Globus pallidus (tissue), 1 donor: ENCODE measurements at places on chromosomes 11 and 22.
A peak's percentile ranks its signal among the peaks of the same experiment; 100 is the strongest.

DNA sequence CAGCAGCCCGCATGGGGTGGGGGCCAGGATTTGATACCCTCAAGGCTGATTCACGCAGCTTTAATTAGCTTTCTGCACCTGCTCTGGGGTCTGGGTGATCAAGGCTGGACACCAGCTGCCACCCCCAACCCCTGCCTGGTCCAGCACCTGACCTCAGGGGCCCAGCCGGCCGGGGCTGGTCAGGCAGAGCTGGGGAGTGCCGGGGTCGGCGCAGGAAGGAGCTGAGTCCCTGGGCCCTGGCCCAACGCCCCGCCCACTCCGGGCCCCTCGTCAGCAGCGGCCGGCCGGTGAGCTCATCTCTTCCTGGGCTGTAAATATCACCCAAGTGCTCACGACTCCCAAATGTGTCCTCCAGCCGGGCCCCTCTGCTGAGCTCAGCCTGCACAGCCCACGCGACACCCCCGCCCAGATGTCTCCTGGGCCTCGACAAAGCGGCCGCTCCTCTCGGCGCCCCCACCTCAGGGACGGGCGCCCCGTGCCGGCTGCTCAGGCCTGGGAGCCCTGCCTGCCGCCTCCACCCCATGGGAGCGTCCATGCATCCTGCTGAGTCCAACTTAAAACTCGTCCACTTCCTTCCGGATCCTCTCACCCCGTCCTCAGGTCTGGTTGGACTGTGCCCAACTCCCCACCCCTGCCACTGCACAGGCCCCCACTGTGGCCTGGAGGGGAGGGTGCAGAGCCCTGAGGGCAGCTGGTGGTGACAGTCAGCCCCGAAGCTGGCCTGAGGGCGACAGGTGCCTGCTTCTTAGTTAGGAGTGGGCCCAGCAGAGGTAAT lies 29.0 kb downstream of the RTN4R start:
- DNase-seq: no peak

GRCh38 chr22:50531546-50531961 lies 1.7 kb upstream of the TYMP start:
- no peak for DNase-seq

GRCh38 chr11:118928870-118929500 lies 3.3 kb upstream of the BCL9L start:
- DNase-seq: peak; percentile 65

DNA sequence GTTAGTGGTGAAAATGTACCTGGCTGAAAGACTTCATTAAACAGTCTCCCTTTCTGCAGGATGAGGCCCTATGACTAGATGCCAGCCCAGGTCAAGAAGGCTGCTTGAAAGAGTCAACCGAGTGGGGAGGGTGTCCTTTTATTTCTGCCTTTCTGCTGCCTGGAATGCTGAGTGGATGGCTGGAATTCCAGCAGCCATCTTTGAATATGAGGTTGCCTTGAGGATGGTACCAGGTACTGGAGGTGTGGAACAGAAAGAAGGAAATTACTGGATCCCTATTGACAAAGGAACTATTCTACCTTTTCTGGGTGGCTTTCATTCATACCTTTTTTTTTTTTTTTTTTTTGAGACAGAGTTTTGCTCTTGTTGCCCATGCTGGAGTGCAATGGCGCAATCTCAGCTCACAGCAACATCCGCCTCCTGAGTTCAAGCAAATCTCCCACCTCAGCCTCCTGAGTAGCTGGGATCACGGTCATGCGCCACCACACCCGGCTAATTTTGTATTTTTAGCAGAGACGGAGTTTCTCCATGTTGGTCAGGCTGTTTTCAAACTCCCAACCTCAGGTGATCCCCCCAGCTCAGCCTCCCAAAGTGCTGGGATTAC lies 107.3 kb downstream of the RPS6KA4 start:
- DNase-seq: no peak

DNA sequence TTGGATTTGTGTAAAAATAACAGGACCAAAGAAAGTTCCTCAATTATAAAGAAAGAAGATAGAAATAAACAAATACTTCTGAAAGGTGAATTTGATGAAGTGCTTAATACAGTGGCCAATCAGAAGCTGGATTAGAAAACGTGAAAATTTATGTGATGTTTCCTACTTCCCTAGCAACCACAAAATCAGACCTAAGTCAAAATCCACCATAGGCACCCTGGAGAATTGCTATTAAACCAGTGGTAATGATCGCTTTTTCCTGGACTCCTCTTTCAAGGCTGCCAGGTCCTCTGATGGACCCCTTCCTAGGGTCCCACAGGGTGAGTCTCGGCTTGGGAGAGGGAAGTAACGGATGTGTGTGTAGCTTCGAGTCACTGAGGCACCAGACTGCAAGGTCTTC lies 9.6 kb downstream of the WT1 start:
- no peak for DNase-seq

DNA sequence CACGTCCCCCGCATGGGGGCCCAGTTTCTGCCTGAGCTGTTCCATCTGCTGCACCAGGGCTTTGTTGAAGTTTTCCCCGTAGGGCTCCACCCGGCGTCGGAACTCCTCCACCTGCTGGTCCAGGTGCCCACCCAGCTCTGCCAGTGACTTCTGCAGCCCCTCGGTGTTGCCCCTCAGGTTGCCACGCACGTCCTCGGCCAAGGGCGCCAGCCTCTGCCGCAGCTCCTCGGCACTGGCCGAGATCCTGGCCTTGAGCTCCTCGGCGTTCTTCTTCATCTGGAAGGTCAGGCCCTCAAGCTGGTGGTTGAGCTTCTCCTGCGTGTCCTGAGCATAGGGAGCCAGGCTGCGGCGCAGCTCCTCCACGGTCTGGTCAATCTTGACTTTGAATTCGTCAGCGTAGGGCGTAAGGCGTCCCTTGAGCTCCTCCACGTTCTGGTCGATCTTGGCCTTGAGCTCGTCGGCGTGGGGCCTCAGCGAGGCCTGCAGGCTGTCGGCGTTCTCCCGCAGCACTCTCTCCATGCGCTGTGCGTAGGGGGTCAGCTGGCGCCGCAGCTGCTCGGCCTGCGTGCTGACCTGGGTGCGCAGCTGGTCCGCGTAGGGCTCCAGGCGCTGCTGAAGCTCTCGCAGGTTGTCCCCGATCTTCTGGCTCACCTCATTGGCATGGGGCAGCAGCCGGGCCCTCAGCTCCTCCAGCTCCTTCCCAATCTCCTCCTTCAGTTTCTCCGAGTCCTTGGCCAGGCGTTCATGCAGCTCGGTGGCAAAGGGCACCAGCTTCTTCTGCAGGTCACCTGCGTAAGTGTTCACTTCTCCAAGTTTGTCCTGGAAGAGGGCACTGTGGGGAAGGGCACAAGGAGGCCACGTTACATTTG lies 1.8 kb downstream of the APOA4 start:
- DNase-seq: no peak

DNA sequence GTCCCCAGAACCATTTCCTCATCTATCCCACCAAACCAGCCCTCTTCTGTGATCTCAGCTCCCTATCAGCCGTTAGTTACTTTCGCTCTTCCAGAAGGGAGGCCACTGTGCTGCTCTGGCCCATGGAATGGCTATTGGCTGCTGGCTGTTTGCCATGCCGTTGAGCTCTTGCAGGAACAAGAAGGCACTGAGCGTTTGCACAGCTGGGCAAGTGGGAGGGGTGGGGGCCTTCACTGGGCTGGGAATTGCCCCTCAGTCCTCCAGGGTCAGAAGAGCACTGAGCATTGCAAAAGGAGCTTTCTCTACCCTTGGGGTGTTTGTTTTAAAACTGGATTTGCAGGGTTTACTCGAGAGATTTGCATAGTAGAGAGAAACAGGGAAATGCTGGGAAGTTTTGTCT lies 129.0 kb upstream of the PARVA start:
- peak; percentile 79 for DNase-seq

GRCh38 chr11:26348776-26349175 lies 16.8 kb downstream of the ANO3 start:
- no peak for DNase-seq

DNA sequence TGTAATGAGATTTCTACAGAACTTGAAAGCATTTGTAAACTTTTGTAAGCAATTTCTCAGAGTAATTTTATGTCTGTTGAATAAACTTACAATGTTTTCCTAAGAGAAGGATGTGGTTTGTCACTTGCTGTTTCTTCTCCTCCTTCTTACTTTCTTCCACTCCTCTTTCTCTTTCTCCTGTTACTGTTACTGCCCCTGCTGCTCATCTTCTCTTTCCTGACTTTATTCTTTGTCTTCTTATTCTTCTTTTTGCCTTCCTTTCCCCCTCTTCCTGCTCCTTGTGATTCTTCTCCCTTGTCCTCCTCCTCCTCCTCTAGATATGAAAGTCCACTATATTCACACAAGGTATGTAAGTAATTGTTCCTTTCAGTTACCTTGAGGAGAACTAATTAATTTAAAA lies 31.1 kb upstream of the MMP7 start:
- no peak for DNase-seq

DNA sequence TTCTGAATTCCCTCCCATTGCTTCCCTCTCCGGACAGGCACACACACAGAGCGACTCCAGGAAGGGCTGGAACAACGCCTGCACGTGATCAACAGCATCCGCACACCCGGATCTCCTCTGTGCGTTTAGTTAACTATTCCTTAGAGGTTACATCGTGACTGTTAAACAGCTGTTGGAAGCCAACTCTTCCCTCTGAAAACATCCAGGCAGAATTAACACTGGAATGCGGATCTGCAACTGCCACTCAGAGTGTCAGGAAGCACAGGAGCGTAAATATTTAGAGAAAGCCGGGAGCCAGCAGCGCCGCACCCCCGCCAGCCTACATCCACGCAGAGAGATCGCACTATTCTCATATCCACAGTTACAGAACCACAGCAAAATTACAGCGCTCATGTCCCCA lies 46.2 kb downstream of the SHANK2 start:
- DNase-seq: no peak

DNA sequence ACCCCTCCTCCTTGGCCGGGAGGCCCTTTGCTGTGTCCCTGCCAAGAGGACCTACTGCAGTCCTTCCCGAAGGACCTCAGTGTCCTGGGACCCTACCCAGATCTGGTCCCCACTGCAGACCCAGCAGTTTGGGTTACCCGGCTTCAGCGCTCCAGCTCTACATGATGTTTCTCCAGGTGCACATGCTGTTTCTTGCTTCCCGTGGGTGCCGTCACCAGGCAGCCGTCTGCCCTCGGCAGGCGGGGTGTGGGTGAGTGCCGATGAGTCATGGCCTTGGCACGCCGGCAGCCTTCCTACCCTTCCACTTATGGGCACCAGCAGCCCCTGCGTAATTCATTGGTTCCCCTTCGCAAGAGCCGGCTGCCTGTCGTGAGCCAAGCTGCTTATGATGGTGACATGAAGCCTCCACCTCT lies 101.8 kb downstream of the BCR start:
- peak; percentile 33 for DNase-seq

GRCh38 chr11:129286813-129287212 lies 88.8 kb upstream of the BARX2 start:
- no peak for DNase-seq

- DNase-seq: no peak
Measured at GRCh38 chr11:72788241-72788640, 5.6 kb downstream of the STARD10 start.

DNA sequence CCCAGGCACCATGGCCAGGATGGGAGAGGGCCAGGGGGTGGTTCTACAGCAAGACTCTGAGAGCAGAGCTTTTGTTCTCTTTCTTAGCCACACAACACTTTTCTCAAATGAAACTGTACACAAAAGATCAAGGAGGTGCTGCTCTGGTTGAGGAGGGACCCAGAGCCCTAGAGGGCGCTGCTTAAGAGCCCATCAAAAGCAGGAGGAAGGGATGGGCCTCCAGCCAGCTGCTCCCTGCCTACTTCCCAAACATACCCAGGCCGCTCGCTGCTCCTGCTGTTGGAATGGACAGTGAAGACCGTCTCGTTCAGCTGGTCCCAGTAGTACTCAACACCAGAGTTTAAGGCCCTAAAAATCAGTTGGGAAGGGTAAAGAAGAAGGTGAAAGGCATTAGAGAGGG lies 18.4 kb upstream of the CHRM4 start:
- no peak for DNase-seq

DNA sequence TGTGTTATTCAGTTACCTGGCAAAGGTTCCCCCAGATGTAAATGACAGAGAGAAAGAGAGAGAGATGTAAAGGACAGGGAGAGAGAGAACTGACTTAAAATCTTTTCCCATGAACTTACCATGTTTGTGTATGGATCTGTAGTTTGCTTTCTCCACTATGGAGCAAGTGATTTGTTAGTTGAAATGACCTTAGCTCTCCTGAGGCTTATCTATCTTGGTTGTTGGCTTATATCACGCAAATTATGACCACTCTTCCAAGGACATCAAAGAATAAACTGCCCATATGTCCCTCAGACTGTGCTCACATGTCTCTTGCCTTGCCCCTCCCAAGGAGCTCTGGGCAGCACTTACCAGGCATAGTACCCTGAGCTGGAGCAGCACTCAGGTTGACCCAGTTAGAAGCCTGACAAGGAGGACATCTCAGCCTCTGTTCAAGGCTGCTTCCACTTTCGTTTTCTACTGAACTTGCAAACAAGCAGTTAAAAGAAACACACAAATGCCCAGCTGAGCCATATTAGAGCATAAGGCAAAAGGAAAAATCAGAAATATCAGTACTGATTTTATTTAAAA lies 95.3 kb upstream of the RCN1 start:
- no peak for DNase-seq

- no peak for DNase-seq
Measured at GRCh38 chr11:36268337-36268985, 20.8 kb downstream of the COMMD9 start.

DNA sequence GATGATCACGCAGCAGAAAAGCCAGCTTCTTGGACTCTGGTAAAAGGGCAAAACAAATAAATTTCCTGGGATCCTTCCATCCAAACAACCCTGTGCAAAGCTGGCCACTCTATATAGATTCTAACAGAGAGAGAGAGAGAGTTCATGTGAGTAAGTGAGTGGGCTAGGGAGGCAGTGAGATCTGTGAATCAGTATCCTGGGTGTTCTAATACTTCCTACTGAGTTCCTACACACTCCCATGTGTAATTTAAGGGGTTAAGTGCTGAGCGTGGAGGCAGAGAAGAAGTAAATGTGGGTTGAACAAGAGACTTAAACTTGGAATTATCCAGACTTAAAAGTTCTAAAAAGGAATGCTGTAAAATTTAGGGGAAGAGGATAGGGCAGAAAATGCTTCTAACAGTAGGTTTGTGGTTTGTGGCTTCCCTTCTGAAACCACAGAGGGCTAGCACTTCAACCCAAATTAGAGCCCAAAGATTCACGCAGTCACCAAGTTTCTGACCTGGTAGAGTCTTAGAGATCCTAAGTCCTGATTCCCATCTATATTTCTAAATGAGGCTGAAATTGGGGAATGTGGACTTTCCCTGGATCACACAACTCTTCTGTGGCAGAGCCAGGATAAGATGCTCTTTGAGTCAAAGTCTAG lies 413.9 kb downstream of the TENM4 start:
- no peak for DNase-seq

- DNase-seq: no peak
Measured at GRCh38 chr11:12140186-12140793, 29.9 kb downstream of the MICAL2 start.

DNA sequence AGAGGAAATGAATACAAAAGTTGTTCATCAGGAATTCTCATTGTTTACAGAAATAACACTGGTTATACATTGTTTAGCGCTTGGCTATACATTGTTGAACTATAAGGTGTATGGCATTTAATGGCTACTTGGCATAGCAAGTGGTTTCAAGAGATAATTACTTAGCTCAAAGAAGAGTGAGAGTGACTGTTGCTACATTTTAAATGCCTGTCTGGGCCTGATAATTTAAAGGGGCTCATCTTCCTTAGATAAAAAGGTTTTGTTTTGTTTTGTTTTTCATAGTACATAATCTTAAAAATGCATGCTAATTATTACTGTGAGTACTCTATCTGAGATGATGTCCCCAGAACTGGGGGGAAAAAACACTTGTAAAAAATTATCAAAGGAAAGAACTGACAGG lies 1.5 kb upstream of the SMPD1 start:
- no peak for DNase-seq

- no peak for DNase-seq
Measured at GRCh38 chr11:34732831-34733230, 111.9 kb downstream of the EHF start.

- DNase-seq: no peak
Measured at GRCh38 chr11:119924017-119924416, 195.0 kb upstream of the NECTIN1 start.
